ENCODE measurements at places on chromosomes 7 and 10.

- no peak for DNase-seq
These were observed 114.1 kb downstream of the CPED1 start for GRCh38 chr7:121102619-121103018.

DNA sequence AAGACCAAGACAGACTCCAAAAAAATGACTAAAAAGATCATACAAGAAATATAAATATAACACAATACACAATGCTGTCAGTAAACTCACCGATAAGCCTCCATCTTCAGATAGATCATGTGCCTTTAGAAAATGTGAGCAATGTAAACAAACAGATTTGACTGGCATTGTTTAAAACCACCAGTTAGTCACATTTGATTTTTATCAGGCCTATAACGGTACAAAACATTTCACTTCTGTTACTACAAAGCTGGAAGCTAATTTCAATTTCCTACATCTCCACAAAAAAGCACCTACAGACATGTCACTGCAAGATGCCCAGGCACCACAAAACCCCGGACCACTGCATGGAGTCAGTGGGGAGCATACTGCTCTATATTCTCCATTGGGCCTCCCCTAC, 18.9 kb downstream of the SGMS1 start:
- DNase-seq: no peak

DNA sequence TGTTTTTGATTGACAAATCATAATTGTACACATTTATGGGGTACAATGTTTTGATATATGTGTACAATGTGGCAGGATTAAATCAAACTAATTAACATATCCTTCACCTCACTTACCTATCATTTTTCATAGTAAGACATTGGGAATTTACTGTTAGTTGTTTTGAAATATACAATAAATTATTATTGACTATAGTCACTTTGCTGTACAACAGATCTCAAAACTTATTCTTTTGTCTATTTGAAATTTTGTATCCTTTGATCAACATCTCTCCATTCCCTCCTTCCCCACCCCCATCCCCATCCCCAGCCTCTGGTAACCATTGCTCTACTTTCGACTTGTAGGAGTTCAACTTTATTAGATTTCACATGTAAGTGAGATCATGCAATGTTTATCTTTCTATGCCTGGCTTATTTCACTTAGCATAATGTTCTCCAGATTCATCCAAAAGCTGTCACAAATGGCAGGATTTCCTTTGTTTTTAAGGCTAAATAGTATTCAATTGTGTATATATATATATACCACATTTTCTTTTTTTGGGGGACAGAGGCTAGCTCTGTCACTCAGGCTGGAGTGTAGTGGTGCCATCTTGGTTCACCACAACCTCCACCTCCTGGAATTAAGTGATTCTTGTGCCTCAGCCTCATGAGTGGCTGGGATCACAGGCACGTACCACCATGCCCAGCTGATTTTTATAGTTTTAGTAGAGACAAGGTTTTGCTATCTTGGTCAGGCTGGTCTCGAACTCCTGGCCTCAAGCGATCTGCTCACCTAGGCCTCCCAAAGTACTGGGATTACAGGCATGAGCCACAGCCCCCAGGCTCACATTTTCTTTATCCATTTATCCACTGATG, 23.3 kb upstream of the SLC26A5 start:
- DNase-seq: no peak

- DNase-seq: peak; percentile 99
These were observed 8.5 kb upstream of the METTL27 start for GRCh38 chr7:73850781-73851207.

DNA sequence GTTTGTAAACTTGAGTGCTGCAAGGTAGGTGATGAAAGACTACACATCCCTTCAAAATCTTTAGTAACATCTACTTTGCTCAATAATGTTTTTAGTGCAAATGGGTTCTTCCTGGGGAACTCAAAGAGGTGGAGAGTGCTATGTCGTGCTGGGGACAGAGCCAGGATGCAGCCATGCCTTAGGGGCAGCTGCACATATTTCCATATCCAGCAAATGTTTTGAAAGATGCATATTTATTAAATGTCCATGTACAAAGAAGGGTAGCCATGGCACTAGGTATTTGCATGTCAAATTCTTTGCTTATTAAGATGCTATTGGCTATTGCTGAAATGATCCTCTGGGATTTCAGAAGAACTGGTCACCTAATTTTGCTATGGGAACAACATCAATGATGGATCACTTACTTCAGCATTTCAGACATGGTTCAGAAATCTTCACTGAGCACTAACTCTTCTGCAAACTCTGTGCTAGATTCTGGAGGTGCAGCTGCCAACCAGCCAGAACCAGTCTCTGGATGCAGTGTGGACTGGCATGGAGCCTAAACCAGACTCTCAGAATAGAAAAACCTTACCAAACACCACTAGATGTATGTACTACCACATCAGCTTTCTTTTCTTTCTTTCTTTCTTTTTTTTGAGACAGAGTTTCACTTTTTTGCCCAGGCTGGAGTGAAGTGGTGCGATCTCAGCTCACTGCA, 31.7 kb upstream of the DNMBP start:
- DNase-seq: no peak

DNA sequence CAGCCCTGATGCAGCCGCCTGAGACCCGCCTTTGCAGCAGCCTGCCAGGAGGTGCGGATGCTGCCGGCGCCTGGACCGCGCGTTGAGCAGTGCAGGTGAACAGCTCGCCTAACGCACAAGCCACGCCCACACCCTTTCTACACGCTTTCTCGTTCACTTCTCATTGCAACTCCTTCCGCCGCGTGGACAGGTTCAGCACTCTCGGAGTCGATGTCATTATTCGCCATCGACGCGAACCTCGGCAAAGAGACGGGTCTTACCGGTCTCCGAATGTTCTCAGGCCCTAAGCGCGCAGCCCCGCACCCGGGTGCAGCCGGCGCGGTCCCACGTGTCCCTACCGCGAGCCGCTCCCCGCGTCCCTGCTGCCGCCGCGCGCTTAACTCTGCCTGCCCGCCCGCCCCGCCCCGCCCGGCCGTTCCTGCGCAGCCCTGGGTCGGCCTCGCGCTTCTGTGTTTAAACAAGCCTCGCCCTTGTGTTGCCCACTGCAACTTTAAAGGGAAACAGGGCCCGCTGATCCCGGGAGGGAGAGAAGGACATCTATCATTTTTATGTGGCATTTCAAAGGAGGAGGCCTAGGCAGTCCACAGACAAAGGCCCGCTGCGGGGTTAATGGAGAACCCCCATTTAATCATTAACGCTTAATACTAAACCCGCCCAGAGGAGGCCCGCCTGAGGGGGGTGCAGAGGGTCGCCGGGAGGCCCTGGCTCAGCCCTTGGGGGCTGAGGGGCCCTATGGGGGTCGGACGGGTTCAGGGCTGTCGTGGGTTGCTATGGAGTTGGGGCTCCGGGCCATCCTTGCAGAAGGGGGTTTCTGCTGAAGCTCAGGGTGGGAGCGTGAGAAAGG, 128.5 kb downstream of the WDR11 start:
- no peak for DNase-seq

GRCh38 chr7:113000316-113001020, 86.2 kb downstream of the GPR85 start:
- DNase-seq: no peak

GRCh38 chr7:2465928-2466327, 10.3 kb downstream of the GRIFIN start:
- no peak for DNase-seq

DNA sequence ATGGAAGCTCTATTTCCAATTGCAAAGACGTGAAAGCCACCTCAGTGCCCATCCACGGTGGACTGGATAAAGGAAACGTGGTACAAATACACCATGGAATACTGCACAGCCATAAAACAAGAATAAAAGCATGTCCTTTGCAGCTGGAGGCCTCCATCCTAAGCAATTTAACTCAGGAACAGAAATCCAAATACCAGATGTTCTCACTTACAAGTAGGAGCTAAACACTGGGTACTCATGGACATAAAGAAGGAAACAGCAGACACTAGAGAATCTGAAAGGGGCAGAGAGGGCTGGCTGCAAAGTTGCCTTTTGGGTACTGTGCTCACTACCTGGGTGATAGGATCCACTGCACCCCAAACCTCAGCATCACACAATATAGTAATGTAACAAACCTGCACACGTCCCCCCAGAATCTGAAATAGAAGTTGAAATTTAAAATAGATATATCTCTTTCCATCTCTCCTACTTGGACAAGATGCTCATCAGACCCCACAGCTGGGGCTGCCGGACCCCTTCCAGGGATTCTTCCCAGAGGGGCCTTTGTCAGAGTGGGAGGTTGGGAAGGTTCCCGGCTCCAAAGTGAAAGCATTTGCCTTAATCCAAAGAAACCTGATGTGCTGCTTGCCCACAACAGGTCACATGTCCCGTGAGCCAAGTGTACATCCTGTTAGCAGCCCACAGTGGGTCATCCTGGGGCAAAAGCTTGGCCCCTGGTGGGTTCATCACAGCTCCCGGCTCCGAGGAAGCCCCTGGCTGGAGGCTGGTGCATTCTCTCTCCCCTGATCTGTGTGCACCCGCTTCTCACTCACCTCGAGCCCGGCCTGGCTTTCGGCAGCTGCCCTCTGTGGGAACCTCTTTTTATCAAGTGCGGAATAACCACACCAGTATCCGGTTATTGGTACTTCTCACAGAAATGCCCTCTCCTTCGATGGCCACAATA, 172.3 kb upstream of the PPP2R2D start:
- no peak for DNase-seq

- no peak for DNase-seq
These were observed 112.8 kb downstream of the BUB3 start for GRCh38 chr10:123266971-123267370.

GRCh38 chr10:81031774-81032173, 494.1 kb downstream of the SH2D4B start:
- no peak for DNase-seq

DNA sequence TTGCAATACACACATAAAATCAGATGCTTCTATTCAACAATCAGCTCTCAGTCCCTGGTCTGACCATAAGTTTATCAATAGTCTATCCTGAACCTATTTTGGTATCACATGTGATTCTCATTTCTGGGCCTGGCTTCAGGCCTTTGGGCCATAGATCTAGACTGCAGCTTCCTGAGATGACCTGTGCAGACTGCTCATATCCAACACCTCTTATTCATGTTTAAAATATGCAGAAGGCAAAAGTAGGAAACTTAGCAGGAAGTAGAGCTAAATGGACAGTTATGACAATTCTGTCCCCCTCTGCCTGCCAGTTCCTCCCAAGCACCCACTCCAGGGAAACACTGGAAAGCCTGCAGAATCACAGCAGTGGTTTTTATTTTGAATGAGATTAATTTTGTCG, 53.3 kb downstream of the C7orf25 start:
- DNase-seq: no peak

DNA sequence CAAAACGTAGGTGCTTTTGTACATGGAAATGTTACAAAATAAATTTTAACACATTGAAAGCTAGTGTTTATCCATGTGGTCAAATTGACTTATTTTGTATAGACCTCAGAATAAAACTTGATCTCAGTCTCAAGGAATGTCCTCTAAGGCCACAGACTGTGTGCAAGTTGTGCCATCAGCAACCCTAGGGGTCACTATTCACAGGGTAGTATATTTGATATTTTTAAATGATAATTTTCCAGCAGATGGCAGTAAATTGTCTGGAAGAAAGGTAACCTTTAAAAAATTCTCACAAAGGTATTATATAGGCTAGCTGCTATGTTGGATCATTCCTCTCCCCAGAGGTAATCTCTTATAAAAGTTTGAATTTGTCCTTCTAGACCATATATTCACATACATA, 12.9 kb upstream of the SNX10 start:
- DNase-seq: no peak

DNA sequence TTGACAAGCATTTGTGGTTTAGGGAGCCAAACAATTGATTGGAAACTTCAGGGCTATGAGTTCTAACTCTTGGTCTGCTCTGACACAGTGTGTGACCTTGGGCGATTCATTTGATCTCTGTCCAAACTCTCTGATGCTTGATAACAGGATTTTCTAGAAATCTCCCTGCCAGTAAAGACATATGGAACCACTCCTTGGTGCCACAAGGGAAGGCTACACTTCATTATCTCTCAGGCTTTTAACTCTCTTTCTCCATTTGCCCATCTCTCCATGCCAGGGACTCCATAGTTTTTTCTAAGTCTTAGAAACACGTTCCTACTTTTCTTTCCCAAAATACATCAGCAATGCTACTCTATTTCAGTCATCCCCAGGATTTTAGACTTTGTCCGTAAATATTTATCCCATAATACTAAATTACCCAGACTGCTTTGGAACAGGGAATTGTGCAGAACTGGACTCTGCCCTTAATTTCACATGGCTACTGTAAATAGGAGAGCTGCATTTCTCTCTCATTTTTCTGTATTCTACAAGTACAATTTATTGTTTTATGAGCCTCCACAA, 488.2 kb downstream of the SUGCT start:
- no peak for DNase-seq

GRCh38 chr10:20694296-20694695, 202.8 kb downstream of the NEBL start:
- DNase-seq: no peak

GRCh38 chr7:150564006-150564405, 3.2 kb upstream of the GIMAP4 start:
- DNase-seq: no peak

- no peak for DNase-seq
These were observed 59.8 kb downstream of the STK32C start for GRCh38 chr10:132247943-132248342.

DNA sequence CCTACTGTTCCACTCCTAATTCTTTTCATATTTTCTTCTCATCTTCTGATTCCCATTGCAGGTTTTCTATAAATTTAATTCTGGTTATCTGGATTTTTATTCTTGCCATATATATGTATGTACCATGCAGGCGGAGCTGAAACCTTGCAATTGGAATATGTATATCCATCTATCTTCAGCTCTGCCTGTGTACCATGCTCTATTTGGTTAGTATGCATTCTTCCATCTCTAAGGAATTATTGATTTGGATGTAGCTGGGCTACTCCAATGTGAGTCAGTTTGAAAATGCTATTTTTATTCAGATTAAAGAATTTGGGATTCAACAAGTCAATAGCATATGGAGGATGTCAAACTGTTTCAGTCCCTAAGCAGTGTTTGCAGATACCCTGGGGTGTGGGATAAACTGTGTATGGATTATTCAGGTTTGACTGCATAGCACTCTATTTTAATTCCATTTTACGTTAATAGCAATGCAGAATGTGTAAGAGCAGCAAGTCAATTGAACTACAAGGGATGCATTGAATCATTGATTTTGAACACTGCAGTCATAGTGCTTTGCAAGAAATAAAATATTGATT, 528.1 kb upstream of the FZD8 start:
- DNase-seq: no peak

DNA sequence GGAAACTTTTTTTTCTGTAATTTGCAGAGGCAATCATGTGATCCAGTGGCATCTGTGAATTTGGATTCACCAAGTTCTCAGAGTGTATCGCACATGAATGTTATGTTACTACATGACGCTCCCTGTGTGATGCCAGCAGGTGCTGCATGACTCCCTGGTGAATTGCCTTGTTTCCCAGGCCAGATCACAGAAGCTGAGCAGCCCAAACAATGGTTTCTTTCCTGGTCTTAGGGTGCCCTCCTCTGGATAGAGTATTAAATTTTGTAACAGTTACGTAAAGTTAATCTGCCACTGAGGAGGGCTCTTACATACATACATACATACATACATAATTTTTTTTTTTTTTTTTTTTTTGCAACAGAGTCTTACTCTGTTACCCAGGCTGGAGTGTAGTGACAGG, 3.6 kb downstream of the ZSCAN21 start:
- no peak for DNase-seq

- no peak for DNase-seq
These were observed 5.3 kb downstream of the FRMD4A start for GRCh38 chr10:14325325-14325955.

GRCh38 chr7:140635816-140636215, 4.8 kb downstream of the DENND2A start:
- no peak for DNase-seq
